Osteocyte (in vitro differentiated cells): ENCODE measurements at places on chromosomes 16 and 17. TPM values are rescaled to one million over a fixed set of nuclear protein-coding genes. Genes with fewer than 3 reads are reported as not detected.

DNA sequence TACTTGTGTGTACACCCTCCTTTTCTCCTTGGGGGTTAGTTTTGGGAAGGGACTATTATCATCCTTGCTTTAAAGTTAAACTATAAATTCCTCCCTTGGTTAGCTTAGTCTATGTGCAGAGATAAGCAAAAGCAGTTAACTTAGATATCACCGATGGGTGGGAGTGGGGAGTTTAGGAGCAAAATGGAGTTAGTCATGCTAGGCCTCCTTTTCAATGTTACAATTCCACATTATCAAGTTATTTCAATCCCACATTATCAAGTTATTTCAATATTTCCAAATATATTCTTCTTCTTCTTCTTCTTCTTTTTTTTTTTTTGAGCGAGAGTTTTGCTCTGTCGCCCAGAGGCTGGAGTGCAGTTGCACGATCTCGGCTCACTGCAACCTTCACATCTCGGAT, 1.7 kb upstream of the BCAS3 start:
- peaks cover 26% of the 10 kb centered on the region for H3K4me1 ChIP-seq
- H3K27me3 ChIP-seq, result no peaks in the 10 kb centered on the region
- no peak for DNase-seq
- H3K36me3 ChIP-seq, result no peaks in the 10 kb centered on the region
- peak overlapping the region; percentile 53 for H3K4me3 ChIP-seq

DNA sequence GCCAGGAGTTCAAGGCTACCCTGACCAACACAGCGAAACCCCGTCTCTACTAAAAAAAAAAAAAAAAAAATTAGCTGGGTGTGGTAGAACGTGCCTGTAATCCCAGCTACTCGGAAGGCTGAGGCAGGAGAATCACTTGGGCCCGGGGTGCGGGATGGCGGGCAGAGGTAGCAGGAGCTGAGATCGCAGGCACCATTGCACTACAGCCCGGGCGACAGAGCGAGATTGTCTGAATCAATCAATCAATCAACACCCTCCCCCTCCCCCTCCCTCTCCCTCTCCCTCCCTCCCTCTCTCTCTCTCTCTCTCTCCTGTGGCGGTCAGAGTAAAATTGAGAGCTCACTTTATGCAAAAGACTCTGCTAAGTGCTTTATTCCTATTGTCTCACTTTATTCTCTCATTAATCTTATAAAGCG, 1.2 kb downstream of the HSDL1 start:
- H3K36me3 ChIP-seq, result no peaks in the 10 kb centered on the region
- peak overlapping the region; percentile 93 for H3K4me3 ChIP-seq
- peak overlapping the region; percentile 35 for H3K27ac ChIP-seq
- peaks cover 20% of the 10 kb centered on the region for H3K4me1 ChIP-seq
- no peak for DNase-seq

- no peaks in the 10 kb centered on the region for H3K36me3 ChIP-seq
- H3K4me3 ChIP-seq, result no peak overlapping the region
- H3K4me1 ChIP-seq, result peaks cover 72% of the 10 kb centered on the region
- DNase-seq, result peak; percentile 96
- peak overlapping the region; percentile 95 for H3K27ac ChIP-seq
Measured at GRCh38 chr17:49016775-49017463, 19.7 kb downstream of the IGF2BP1 start.

DNA sequence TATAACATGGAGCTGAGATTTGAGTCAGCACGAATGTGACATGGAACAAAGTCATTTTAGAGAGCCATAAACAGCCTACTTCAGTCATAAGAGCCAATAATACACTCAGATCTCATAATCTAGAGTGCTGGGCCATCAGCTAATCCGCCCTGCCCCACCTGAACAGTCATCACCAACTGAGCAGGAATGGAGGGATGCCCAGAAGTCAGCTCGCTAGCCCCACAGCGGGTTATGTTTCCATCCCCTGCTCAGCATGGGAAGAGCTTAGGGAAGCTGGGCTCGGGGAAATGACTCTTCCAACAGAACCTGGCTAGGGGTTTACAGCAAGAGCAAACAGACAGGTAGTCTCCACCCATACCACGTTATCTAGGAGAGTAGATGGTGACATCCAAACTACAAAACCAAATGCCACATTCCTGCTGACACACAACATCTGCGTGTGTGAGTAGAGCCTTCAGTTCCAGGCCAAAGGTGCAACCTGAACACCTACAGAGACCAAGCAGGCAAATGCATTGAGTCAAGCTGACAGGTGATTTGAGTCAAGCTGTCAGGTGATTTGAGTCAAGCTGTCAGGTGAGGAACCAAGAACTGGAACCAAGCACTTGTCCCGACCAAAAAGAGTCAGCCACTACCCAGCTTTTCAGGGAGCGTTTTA, 2.0 kb downstream of the TMEM11 start:
- no peak overlapping the region for H3K27ac ChIP-seq
- DNase-seq, result no peak
- peaks cover 29% of the 10 kb centered on the region for H3K4me1 ChIP-seq
- peaks cover 6% of the 10 kb centered on the region for H3K36me3 ChIP-seq

DNA sequence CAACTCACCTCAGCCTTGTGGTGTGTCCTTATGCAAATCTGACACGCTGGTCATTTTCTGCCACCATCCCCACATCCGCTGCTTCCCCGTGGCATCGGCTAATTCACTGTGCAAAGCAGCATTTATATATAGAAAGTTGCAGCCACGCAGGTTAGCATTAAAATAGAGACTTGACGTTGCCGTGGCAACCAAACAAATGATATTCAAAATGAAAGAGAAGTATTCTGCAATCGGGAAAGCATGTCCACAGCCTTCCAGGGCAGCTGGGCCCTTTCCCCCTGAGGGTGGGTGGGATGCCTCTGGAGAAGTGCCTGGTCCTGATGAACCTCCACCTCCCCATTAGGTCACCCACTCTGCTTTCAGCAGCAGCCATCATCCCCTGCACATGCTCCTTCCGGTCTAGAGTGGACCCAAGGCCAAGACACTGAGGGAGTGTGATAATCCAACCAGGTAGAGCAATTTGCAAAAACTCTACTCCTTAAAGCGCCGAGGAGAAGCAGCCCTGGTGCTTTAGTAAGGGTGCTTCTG, 138.7 kb downstream of the GAS7 start:
- no peak overlapping the region for H3K4me3 ChIP-seq
- no peaks in the 10 kb centered on the region for H3K36me3 ChIP-seq
- no peaks in the 10 kb centered on the region for H3K27me3 ChIP-seq
- DNase-seq, result no peak
- peaks cover 35% of the 10 kb centered on the region for H3K4me1 ChIP-seq

DNA sequence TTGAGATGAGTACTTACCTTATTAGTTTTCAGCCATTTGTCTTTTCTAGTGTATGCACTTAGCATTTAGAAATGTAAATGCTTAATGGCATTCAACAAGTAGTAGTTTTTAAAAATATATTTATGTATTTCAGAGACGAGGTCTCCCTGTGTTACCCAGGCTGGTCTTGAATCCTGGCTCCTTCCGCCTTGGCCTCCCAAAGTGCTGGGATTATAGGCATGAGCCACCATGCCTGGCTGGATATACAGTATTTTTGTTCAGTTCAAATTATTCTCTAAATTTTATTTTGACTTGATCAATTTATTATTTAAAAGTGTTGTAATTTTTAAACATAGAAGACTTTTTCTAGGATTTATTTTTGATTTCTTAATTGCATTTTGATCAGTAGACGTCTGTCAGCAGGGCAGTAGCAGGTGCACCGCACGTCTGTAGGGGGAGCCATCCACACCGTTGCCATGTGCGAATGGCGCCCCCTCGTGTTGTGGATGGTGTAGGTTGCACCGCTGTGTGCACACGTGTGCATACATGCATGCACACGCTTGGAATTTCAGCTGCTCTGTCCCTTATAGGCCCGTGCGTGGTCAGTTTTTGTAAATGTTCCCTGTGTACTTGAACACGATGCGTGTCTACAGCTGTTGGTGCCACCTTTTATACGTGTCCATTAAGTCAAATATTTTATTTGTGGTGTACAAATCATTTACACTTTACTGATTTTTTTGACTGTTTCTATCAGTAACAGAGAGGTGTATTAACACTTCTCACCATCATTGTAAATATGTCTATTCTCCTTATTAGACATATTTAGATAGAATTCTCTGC, 30.6 kb downstream of the RPTOR start:
- H3K4me3 ChIP-seq, result no peak overlapping the region
- peaks cover 2% of the 10 kb centered on the region for H3K4me1 ChIP-seq
- no peaks in the 10 kb centered on the region for H3K36me3 ChIP-seq
- H3K27ac ChIP-seq, result no peak overlapping the region
- H3K27me3 ChIP-seq, result no peaks in the 10 kb centered on the region

- no peak overlapping the region for H3K27ac ChIP-seq
- no peaks in the 10 kb centered on the region for H3K4me1 ChIP-seq
- no peak overlapping the region for H3K4me3 ChIP-seq
- peaks cover 34% of the 10 kb centered on the region for H3K36me3 ChIP-seq
Measured at GRCh38 chr16:27511657-27512448, 37.9 kb downstream of the GTF3C1 start.

DNA sequence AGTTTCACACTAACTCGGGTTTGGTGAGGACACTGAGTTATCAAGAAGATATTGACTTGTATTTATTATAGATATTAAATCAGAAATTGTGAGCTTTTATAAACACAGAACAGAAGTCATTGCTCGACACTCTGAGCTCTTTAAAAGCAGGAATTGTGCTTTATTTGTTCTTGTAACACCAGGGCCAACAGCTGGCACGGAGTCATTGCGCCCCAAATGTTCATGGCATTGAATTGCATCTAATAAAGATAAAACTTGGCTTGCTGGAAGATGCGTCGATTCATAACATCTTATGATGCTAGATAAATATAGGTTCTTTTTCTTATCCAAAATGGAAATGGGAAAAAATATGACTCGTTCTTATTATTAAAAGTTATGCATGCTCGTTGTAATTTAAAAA, 11.8 kb upstream of the MLYCD start:
- peaks cover 25% of the 10 kb centered on the region for H3K27me3 ChIP-seq
- no peak for DNase-seq
- no peaks in the 10 kb centered on the region for H3K36me3 ChIP-seq
- no peak overlapping the region for H3K4me3 ChIP-seq
- H3K27ac ChIP-seq, result no peak overlapping the region

- no peak for DNase-seq
- no peaks in the 10 kb centered on the region for H3K36me3 ChIP-seq
- H3K4me1 ChIP-seq, result no peaks in the 10 kb centered on the region
- H3K4me3 ChIP-seq, result no peak overlapping the region
- H3K27me3 ChIP-seq, result no peaks in the 10 kb centered on the region
Measured at GRCh38 chr16:76490036-76490639, 212.9 kb downstream of the CNTNAP4 start.

GRCh38 chr17:8072729-8073461, 14.6 kb downstream of the ALOX12B start:
- H3K36me3 ChIP-seq, result no peaks in the 10 kb centered on the region
- H3K27ac ChIP-seq, result no peak overlapping the region
- DNase-seq, result no peak
- peak overlapping the region; percentile 53 for H3K4me3 ChIP-seq
- peaks cover 92% of the 10 kb centered on the region for H3K27me3 ChIP-seq
- H3K4me1 ChIP-seq, result peaks cover 12% of the 10 kb centered on the region

- peaks cover 33% of the 10 kb centered on the region for H3K4me1 ChIP-seq
- H3K27me3 ChIP-seq, result no peaks in the 10 kb centered on the region
- DNase-seq, result no peak
Measured at GRCh38 chr16:58128181-58128631, 975 bp downstream of the CFAP20 start.

DNA sequence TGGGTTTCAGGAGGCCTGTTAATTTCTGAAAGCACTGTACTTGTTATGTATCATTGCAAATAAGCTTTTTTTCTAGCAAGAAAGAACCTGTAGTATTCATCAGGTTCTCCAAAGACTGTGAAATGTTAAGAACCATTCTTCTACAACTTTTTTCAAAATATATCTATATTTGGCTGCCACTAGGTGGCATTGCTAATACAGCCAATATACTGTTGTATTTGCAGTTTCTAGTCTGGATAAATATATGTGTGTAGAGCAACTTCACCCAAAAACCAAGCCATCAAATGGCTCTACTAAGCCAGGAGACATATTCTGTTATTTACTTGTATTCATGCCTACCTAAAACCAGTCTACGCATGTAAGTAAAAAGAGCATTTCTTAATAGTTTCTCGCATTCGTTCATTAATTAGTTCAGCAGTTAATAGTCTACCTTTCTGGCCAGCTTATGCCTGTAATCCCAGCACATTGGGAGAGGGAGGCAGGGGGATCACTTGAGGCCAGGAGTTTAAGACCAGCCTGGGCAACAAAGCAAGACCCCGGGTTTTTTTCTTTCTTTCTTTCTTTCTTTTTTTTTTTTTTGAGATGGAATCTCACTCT, 39.5 kb downstream of the VMP1 start:
- no peak for DNase-seq
- no peak overlapping the region for H3K4me3 ChIP-seq
- H3K4me1 ChIP-seq, result peaks cover 2% of the 10 kb centered on the region
- no peaks in the 10 kb centered on the region for H3K27me3 ChIP-seq
- peak overlapping the region; percentile 0 for H3K27ac ChIP-seq

- no peak for DNase-seq
Measured at GRCh38 chr16:30562021-30562420, 3.8 kb upstream of the ZNF764 start.

DNA sequence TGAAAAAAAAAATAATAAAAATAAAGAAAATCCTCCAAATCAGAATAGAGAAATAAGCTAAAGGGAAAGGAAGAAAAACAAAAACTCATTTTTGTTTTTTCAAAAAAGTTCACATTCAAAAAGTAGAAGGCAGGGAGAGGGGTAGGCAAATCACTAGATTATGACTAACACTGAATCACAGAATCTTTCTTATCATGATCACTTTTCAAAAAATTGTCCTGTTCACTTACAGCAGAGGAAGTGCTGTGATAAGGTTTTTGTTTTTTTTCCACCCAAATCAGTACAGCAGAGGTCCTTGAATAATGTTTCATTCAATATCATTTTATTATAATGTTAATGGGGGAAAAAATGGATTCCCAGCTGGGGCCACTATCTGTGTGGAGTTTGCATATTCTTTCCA, 106.4 kb downstream of the CA4 start:
- H3K4me3 ChIP-seq, result no peak overlapping the region
- peaks cover 28% of the 10 kb centered on the region for H3K36me3 ChIP-seq

DNA sequence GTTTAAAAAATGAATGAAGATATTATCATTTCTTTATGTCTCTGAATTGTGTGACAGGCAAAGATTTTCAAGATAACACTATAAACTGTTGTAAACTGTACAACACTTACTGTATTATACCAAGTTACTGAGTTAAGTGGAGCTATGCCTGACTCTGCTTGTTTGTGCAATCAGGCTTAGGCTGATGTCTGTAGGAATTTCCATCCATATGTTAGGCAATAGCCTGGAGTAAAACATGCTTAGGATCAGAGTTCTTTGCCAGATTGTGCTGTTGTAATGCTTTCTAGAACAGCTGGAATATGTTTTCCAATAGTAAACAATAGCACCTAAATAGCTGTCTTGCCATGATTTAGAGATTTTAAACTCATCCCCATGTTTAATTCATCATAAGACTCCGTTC, 1496.7 kb downstream of the CDH11 start:
- H3K27me3 ChIP-seq, result peaks cover 8% of the 10 kb centered on the region
- H3K4me3 ChIP-seq, result no peak overlapping the region
- H3K4me1 ChIP-seq, result no peaks in the 10 kb centered on the region

GRCh38 chr16:57993438-57993837, 7.0 kb downstream of the ZNF319 start:
- peaks cover 7% of the 10 kb centered on the region for H3K36me3 ChIP-seq
- H3K27me3 ChIP-seq, result no peaks in the 10 kb centered on the region
- peaks cover 2% of the 10 kb centered on the region for H3K4me1 ChIP-seq
- no peak overlapping the region for H3K27ac ChIP-seq
- no peak for DNase-seq

The RCVRN gene
- total RNA-seq, result 0.34 TPM in 1 of 2 replicates, not detected in the other

The ZNF624 gene
- 8.1 and 11.7 TPM in 2 replicates for total RNA-seq

The ADAMTS18 gene
- total RNA-seq, result not detected in 2 replicates

The HSF4 gene
- 19.6 and 22.3 TPM in 2 replicates for total RNA-seq

The C16orf54 gene
- total RNA-seq, result not detected in 2 replicates

The C16orf92 gene
- total RNA-seq, result not detected in 2 replicates

The SYT17 gene
- total RNA-seq, result not detected in 2 replicates

The HOXB13 gene
- total RNA-seq, result not detected in 2 replicates
